RWPE1 (cell line): ENCODE measurements at places on chromosomes 16 and 17.

GRCh38 chr17:66730461-66730923 lies 104.4 kb upstream of the CACNG5 start:
- DNase-seq = no peak

GRCh38 chr16:4052801-4053293 lies 63.4 kb downstream of the ADCY9 start:
- DNase-seq = no peak

GRCh38 chr17:80528536-80528935 lies 16.1 kb upstream of the RPTOR start:
- DNase-seq = no peak

GRCh38 chr17:15087946-15088345 lies 177.2 kb downstream of the PMP22 start:
- no peak for DNase-seq

DNA sequence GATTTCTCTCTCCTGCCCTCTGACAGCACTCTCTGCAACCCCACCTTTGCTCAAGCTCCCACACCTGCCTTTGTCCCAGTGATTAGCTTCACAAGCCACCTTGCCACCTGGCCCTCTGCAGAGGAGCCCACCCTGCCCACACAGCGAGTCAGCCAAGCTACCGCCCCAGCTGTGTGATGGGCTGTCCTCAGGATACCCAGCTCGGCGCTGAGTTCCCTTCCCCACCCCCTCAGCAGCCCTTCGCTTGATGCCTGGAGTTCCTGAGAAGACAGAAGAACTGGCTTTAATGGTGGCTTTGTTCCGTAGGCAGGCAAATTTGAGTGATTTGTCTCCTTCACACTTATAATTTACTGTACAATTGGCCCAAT lies 266.4 kb downstream of the CBLN1 start:
- no peak for DNase-seq

GRCh38 chr17:2055292-2056205 lies 646 bp downstream of the HIC1 start:
- no peak for DNase-seq

GRCh38 chr16:69833357-69834282 lies 71.5 kb downstream of the WWP2 start:
- no peak for DNase-seq

DNA sequence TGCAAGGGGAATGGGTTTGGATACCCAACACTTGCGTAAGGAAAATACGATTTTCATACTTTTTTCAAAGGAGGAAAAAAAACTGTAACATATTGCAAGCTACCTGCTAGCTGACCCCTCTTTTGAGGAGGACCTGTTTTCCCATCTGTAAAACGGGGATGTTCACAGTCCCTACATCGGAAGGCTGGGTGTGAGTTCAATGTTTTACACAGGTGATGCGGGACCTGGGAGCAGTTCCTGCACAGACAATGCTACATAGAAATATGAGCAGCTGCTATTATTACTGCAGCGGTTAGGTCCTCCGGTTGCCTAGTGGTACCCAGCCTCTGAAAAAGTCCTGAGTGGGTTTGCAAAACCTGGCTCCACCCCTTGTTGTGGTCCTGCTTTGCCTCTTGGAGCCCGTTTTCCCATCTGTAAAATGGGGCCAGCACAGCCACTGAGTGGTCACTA lies 3.5 kb downstream of the SOCS1 start:
- DNase-seq = no peak

DNA sequence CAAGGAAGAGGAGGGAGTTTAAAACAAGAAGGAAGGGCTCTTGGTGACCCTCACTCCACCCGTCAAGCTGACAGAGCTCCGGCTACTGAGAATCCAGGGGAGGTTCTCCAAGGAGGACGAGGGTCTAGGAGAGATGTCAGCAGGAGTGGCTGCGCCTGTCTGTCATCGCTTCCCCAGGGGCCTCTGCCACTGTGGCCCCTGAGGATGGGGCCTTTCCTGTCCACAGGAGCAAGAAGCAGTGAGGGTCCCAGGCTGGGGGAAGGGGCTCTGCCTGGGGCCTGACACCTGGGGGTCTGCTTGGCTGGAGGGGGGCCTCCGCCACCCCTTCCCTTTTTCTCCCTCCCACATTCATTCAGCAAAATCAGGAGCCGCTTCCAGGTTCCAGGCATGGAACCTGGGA lies 66.5 kb upstream of the TNRC6C start:
- DNase-seq = no peak

DNA sequence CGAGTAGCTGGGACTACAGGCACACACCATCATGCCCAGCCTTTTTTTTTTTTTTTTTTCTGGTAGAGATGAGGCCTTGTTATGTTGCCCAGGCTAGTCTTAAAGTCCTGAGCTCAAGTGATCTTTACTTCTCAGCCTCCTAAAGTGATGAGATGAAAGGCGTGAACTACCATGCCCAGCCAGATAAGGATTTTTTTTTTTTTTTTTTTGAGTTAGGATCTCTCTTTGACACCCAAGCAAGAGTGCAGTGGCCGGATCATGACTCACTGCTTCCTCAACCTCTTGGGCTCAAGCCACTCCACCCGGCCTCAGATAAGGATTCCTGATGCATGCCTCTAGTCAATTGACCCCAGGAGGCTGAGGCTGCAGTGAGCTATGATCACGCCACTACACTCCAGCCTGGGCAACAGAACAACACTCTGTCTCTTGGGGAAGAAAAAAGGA lies 11.2 kb upstream of the PLEKHG4 start:
- no peak for DNase-seq

- no peak for DNase-seq
Measured at GRCh38 chr16:13189250-13189649, 287.9 kb downstream of the SHISA9 start.

DNA sequence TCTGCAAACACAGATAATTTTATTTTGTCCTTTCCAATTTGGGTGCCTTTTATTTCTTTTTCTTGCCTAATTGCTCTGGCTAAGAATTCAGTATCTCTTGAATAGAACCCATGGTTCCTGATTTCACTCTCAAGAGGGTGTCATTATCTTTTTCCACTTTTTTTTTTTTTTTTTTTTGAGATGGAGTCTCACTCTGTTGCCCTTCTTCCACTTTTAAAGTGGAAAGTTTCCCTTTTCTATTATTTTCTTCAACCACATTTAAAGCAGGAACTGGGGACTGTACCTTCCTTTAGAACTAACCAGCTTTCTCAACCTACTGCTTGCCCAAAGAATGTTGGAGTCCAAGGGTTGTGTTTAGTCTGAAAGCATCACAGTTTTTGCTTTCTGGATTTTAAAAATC lies 31.1 kb downstream of the SLFN11 start:
- DNase-seq = no peak

DNA sequence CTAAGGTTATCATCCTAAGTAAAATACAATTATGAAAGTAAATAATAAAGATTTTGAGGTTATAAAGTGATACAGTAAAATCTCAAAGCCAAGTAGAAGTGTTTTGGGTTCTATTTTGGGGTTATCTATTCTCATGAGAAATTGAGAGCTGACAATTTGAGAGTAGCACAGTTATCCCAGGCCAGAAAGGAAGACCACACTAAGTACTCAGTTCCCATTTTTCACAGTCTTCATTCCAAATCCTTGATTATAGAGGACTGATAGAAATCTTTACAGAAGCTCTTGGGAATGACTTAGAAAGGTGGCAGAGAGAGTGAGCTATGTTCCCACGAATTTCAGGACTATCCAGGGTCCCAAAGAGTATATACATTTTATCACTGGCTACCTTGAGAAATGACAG lies 4.6 kb downstream of the GFOD2 start:
- no peak for DNase-seq

- peak; percentile 63 for DNase-seq
Measured at GRCh38 chr17:77427391-77427991, 286.7 kb downstream of the SEC14L1 start.

- DNase-seq = no peak
Measured at GRCh38 chr17:81398176-81398831, 3.0 kb downstream of the BAHCC1 start.

- DNase-seq = no peak
Measured at GRCh38 chr17:83153681-83154310, 74.4 kb downstream of the METRNL start.

- DNase-seq = no peak
Measured at GRCh38 chr17:27336184-27336583, 42.3 kb downstream of the WSB1 start.

- DNase-seq = no peak
Measured at GRCh38 chr16:53135329-53135728, 80.5 kb downstream of the CHD9 start.

DNA sequence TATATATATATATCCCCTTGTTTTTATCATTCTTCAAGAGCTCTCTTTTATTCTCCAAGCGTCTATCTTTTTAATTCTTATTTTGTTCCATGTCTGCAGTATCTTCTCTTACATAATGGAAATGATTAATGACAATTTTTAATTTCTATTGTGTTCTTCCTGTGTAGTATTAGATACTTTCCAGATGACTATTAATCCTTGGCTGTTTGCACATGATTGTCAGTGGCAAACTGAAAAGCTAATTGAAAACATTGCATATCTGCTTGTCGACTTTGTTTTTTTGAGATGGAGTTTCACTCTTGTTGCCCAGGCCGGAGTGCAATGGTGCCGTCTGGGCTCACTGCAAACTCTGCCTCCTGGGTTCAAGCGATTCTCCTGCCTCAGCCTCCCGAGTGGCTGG lies 124.7 kb downstream of the BCAS3 start:
- DNase-seq = no peak

DNA sequence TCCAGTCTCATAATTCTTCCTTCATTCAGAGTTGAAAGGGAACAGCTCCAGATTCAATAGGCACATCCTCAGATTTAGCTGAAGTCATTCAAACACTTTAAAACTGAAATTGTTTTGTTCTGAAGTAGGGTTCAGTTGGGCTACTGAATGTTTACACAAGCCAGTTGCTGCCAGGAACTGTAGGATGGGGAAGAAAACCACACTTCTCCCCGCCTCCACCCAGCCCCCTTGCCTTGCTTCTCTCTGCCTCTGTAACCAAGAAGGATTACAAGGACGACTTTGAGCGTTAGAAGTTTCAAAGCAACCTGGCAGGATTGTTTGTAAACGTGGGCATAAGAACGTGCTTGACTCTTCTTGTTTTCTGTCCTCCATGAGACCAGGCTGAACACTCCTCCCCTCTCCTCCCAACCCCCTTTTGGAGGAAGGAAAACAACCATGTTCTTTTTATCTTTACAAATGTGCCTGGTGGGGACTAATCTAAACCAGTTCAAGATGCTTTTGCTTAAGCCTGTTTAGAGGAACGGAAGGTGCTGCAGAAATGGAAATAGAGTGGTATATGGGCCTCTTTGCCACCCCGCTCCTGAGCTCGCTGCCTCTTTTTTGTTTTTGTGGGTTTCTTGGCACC lies 287.9 kb downstream of the FTO start:
- DNase-seq = no peak

DNA sequence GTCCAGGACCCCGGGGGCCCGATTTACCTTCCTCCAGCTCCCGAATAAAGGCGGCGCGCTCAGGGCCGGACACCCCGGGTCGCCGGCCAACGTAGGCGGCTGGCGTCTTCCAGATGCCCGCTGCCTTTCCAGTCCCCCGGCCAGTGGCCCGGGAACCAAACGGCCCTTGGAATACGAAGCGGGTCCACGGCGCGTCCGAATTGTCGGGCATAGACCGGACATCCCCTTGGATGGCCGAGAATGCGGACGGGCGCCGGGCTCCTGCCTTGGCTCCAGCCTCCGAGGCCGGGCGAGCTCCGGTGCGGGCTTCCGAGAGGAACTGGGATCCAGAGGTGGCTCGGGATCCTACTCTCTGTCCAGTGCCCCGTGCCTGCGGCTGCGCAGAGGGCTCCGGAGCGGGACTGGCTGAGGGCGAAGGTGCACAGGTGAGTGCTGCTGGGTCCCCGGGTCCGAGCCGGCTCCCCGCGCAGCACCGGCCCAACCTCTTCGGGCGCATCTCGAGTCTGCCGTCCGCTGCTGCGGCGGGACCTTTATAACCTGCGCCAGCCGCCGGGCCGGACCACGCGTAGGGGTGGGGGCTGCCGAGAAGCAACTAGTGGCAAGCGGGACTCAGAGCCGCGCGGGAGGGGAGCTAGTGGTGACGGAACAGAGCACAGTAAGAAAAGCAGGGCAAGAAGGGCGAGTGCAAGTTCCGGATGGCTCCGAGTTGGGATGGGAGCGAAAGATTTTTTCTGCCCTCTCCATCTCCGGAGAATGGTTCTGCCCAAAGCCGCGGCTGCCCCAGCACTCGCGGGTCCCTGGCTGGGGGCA lies at the start of gene HAP1:
Gene HAP1 (minus strand): TSS at position 505 of the 810 bp plus-strand sequence. CDS start 9 bp downstream, at position 496.
- peak; percentile 65 for DNase-seq

GRCh38 chr16:88464447-88465318 lies 11.6 kb downstream of the ZFPM1 start:
- DNase-seq = no peak

GRCh38 chr16:89198417-89199240 lies 1.7 kb downstream of the SLC22A31 start:
- no peak for DNase-seq

DNA sequence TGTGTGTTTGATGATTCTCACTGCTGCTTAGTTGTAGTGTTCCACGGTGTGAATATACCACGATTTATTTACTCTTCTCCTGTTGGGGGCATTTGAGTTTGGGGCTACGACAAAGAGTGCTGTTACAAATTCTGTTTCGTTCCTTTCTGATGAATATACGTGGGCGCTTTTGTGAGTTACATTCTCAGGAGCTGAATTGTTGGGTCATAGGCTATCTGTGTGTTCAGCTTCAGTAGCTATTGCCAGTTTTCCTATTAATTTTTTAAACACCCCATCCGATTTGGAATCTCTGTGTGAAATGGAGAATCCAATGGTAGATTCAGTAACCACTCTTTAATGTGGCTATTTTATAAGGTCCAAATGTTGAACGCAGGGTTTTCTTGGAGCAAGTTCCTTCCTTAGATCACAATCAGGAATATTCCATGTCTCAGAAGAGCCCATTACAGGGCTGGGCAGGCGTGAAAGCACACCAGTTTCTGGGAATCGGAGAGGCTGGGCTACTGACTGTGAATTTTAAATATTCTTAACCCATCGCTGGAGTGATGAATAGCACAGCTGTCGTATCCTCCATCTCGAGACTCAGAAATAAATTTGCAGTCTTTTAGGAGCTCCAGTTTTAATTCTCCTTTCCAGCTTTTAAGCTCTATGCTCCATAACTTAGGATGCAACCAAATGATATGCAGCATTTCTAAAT lies 115.9 kb downstream of the PITPNC1 start:
- DNase-seq = no peak

GRCh38 chr17:66378296-66378695 lies 75.9 kb downstream of the PRKCA start:
- DNase-seq = no peak
